ENCODE measurements at places on chromosomes 5 and 9.

DNA sequence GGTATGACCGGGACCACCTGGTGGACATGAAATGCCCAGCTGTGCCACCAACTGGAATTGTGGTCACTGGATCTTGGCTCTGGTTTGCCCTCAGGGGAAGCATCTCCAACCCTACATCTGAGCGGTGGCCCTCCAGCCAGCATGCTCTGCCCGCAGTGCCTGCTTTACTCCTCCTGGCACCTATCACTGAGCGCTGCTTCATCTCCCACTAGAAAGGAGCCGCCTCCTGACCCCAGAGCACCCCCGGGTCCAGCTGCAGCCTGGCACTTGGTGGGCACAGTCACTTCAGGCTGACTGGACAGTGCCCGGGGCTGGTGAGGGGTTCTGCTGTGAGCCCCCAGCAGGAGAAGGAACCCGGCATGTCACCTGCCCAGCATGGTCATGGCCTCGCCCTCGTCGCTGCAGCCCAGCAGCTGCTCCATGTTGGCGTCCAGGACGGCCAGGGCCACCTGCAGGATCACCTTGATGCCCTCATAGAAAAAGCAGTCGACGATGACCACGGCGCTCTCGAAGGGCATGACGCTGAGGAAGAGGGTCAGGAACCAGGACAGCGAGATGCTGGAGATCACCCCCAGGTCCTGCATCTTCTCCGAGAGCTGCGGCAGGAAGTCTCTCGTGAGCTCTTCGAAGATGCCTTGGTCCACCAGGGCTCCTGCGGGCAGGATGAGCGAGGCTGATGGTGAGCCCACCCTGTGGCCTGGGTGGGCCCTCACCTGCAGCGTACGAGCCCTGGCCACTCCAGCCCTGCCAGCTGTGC is 16.1 kb upstream of the MRNIP start:
- DNase-seq, result no peak

DNA sequence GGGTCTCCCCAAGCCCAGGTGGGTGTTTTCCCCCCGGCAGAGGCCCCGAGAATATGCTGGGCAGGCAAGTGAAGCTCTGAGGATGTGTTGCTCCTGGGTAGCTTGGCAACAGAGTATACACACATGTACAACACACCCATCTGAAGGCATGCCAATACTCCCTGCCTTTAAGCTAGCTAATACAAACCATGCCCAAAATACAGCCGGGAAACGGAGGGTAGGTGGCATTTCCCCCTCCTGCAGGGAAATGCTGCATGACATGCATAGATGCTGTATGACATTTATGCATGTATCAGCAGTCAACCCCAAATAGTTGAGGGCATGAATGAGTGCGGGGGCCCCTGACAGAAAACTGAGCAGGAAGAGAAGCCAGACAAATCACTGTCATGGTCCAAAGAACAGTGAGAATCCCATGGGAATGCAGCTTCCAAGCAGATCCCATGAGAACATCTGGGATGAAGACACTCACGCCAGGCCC is 614.1 kb downstream of the EBF1 start:
- DNase-seq, result no peak

GRCh38 chr5:38346593-38346992 is 88.2 kb downstream of the EGFLAM start:
- no peak for DNase-seq

DNA sequence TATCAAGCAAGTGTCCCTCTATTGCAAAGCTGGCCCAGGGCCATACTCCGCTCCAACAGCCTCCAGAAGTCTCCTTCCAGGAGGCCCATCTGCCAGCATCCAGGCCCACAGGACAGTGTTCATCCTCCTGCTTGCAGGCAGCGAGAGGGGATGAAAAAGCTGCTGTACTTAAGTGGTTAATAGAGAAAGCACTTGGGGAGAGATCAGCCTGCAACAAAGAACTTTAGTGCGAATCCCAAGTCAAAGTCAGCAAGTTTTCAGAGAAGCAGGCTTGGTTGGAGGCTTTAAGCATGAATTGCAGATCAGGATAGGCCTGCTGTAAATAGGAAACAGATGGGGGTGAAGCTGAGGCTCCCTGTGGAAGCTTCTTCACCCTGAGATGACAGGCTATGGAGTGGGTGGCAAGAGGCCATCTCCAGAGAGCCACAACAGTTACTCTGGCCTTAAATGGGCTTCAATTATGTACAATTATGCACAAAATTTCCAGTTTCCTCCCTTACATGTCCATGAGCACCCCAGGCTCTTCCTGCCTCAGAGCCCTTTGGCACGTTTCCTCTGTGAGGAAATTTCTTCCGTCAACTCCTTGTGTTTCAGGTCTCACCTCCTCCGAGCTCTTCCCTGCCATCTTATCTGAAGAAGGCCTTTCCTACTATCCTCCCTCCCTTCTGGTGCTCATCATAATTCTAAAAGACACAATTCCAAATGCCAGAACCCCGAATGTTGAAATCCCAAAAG is 98.0 kb upstream of the NR3C1 start:
- no peak for DNase-seq

- no peak for DNase-seq
Measured at GRCh38 chr5:124061663-124062062, 549.7 kb downstream of the CSNK1G3 start.

GRCh38 chr9:17453751-17454150 is 125.1 kb upstream of the SH3GL2 start:
- no peak for DNase-seq

DNA sequence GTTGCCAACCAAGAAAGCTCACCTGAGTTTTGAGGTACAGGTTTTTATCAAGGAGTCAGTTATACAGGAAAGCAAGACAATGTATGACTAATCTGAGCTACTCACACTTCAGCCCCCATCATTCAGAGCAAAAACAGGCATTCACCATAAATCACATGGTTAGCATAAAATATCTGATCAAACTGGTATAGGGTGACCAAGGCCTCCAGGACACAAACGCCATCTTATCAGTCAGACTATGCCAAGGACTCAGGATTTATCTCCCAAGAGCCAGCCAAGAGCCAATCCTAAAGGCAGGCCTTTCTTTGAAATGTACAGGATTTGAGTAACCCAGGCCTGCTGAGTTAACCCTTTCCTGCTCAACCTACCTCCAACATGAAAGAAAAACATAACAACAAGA is 313.0 kb upstream of the NREP start:
- no peak for DNase-seq

- DNase-seq, result no peak
Measured at GRCh38 chr9:27478322-27478721, 45.8 kb upstream of the IFNK start.

- no peak for DNase-seq
Measured at GRCh38 chr5:75907651-75908050, 175.5 kb upstream of the SV2C start.

GRCh38 chr5:146070746-146071145 is 34.6 kb downstream of the PLAC8L1 start:
- DNase-seq, result no peak

- DNase-seq, result no peak
Measured at GRCh38 chr9:99085949-99086948, 18.7 kb upstream of the TGFBR1 start.

DNA sequence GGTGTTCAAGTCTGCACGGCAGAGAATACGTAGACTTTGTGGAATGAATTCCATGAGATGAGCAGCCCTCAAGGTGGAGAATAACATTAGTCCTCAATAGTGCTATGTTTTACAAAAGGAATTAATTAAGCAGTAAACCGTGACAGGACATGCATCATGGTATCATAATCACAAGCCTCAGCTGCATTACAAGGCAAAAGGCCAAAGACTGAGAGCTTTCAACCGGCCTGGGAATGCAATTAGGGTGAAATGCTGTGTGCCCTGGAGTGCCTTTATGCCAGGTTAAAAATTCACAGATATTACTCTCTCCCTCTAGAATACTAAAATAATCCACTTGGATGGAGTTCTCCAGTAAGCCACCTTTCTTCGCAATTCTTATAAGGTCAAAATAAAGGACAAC is 270.6 kb downstream of the MLLT3 start:
- no peak for DNase-seq

- no peak for DNase-seq
Measured at GRCh38 chr5:177474846-177475562, 1.6 kb upstream of the DBN1 start.

DNA sequence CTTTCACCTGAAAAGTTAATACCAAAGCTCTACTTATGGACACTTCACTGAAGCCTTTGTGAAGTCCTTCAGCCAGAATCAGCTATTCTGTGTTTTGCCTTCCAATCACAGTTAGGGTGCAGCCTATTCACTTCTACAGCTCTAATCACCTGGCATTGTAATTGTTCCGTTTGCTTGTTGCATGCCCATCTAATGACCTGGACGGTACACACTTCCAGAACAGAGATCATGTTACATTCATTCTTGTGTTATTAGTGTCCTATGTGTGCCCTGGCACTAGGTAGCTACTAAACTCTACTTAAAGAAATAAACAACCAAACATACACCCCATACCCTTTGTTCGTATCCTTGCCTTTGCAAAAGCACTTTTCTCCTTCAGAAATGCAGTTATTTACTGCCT is 1162.9 kb upstream of the WWC1 start:
- DNase-seq, result no peak

DNA sequence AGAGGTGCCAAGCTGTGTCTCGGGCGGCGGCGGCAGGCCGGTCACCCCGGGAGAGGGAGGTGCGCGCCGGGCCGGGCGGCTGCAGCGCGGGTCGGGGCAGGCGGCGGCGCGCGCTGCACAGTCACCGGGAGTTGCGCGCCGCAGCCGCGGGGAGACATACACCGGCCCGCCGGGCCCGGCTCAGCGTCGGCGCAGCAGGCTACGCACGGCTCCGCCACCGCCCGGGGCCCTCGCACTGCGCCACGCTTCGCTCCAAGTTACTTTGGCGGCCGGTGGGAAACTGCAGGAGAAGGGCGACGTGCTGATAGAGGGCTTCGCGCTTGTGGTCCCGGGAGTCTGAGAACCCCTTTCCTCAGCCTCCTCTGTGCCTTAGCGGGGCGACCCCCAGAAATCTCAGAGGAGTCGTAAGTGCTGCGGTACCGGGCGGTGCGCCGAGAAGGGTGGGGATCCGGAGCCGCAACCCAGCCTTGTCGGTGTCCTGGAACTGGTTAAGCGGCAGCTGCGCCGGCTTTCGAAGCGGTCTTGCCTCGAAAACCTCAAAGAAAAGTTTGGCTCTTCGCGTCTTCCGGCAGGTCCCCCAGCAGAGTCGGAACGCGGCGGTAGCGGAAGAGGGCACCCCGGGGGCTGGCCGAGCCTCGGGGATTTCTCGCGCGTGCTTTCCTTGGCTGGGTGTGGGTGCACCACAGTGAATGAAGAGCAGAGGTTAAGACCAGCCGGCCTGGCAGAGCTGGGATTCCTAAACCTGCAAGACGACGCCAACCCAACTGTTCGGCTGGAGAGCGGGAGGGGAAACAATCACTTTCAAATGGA is at the start of gene EFNA5:
Gene EFNA5, minus strand, starts transcription at position 6 of the 810 bp plus-strand sequence.
- no peak for DNase-seq

DNA sequence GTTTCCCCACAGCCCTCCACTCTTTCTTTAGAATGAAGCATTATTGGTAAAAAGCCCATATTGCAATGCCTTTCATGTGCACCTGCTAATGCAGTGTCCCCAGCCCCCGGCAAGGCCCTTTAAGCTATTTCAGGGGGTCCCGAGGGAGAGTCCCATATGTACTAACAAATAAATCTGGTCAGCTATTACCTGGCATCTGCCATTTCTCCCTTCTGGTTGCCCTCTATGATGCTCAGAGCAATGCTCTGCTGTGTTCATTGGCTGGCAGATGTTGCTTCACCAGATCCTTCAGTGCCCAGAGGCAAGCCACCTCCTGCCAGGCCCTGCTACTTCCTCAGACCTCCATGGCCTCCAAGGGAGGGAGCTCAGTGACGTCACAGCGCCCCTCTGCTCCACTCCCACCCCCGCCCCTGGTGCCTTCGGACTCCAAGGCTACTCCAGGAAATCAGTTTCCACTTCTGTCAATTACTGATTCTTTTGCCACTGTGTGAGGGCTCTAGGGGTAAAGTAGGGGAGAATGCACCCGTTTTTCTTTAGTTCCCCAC is 201.1 kb upstream of the GLRA1 start:
- no peak for DNase-seq

DNA sequence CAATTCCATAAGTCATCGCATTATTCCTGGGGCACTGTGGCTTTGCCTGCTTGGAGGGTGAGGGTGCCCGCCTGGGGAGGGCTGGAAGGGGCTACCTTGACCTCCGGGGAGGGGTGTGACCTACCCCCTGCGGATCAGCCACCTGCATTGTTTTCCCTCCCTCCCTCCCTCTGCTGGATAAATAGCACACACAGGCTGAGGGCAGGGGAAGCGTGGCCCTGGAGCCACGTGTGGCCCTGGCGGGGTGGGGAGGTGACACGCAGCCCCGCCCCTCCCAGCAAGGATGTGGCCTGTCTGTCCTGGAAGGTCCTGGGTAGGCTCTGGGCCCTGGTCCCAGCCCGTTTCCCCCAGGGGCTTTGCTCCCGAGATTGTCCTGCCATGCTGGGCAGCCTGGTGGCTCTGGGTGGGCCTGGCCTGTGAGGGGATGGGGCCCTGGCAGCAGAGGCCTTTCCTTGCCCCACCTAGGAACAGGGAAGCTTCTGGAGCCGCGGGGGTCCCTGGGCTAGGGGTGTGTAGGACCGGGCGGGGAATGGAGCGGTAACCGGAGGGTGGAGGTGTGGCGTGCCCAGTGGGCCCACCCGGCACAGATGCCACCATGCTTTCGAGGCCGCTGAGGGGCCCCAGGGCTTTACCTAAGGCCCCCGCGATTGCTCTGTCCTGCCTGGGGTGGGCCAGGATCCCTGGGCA is 33.4 kb downstream of the RXRA start:
- DNase-seq, result no peak

- DNase-seq, result no peak
Measured at GRCh38 chr9:132853482-132853881, 24.6 kb downstream of the AK8 start.

- DNase-seq, result no peak
Measured at GRCh38 chr5:14464671-14465070, 116.9 kb upstream of the OTULINL start.

GRCh38 chr5:168939887-168940544 is 360.8 kb upstream of the PANK3 start:
- DNase-seq, result no peak

DNA sequence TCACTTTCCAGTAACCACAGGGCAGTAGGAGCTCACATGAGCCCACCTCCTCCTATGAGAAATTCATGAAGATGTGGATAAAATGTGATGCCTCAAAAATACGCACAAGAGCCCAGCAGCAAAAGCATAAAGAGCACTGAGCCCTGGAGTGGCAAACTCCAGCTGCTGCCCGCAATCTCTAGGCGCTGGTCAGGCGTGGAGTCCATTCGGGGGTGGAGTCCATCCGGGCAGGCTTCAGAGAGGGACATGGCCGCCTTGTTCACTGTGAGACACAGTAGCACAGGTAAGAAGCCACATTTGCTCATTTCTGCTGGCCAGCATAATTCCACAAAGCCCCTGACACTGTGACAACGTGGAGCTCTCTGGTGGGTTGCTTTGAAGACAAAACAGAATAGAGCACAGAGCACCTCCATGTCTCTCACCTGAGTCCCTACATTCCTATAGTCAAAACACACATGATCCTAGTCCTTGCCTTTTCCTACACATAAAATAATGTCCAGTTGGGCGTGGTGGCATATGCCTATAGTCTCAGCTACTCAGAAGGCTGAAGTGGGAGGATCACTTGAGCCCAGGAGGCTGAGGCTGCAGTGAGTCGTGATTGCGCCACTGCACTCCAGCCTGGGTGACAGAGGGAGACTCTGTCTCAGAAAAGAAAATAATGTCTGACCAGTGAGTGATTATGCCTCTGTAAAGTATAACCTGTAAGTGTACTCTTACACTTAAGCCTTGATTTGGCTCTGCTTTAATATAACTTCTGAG is 365.2 kb downstream of the GADD45G start:
- DNase-seq, result no peak
